ENCODE measurements at places on chromosomes 5 and 9.

- DNase-seq = no peak
Measured at GRCh38 chr5:128645581-128645980, 107.5 kb upstream of the FBN2 start.

GRCh38 chr9:76654051-76654461, 110.2 kb upstream of the PCA3 start:
- no peak for DNase-seq

DNA sequence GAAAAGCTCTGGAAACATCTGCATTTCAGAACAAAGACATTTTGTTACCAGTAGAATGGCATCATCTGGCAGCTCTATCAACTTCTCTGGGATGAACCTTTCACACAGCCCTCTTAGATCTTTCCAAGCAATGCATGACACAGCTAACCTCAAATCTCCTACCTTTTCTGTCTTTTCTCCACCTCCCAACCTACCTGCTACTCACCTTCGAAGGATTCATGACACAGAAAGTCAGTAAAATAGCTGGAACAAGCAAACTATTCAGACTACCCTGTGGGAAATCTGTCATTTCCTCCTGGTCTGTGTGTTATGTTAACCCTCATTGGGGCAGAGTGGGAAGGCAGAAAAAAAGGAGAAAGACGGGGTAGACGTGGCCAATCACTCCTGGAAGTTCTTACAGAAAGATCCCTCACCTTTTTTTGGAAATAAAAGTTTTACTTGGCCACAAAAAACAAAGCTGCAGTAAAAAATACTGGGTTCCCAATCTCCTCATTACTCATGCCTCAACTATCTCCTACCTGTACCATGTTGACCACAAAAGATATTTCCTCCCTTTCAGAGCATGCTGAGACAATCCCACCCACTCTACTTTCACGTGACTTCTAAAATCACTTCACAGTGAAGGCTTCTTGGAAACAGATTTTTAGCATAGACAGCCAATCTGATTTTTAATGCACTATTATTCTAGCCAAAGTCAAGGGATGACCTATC, 362.1 kb upstream of the RFX3 start:
- no peak for DNase-seq

GRCh38 chr9:98922721-98923435, 20.8 kb upstream of the COL15A1 start:
- DNase-seq = no peak

DNA sequence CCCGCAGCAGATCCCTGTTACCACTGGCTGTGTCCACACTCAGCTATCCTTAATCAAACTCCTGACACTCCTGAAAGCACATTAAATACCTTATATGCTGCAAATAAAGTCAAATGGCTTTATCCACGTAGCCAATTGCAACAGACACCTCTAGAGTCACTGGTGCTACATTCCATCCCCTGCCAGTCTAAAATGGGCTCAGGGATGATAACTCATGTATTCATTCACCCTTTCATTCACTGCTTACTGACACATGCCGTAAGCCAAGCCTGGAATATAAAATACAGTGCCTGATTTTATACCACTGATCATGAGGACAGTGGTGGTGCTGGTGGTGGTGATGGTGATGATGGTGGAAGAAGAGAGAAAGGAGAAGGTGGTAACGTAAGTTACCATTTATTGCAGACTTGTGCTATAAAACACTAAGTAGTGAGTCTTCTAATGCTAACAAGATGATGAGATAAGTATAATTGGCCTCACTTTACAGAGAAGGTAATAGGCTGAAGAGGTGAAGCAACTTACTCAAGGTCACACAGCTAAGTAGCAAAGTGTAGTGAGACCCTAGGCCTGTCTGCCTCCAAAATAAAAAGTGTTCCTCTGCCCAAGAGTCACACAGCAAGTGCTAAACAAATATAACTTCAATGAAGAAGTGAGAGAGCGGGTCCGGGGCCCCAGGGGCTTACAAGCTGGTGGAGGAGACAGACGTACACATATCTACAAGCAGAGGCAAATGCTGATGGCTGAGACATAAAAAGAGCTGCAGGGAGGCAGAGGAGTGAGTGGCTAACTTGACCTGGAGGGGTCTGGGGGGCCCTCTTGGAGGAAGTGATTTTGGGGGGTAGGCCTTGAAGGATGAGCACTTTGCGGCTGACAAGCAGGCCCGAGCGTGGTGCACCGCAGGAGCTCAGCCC, 1.2 kb downstream of the TTLL11 start:
- no peak for DNase-seq

- DNase-seq = no peak
Measured at GRCh38 chr5:78515670-78516069, 132.9 kb downstream of the LHFPL2 start.

GRCh38 chr9:70262948-70263347, 4.2 kb downstream of the SMC5 start:
- DNase-seq = no peak

- DNase-seq = no peak
Measured at GRCh38 chr9:33332011-33332410, 41.7 kb downstream of the NFX1 start.

DNA sequence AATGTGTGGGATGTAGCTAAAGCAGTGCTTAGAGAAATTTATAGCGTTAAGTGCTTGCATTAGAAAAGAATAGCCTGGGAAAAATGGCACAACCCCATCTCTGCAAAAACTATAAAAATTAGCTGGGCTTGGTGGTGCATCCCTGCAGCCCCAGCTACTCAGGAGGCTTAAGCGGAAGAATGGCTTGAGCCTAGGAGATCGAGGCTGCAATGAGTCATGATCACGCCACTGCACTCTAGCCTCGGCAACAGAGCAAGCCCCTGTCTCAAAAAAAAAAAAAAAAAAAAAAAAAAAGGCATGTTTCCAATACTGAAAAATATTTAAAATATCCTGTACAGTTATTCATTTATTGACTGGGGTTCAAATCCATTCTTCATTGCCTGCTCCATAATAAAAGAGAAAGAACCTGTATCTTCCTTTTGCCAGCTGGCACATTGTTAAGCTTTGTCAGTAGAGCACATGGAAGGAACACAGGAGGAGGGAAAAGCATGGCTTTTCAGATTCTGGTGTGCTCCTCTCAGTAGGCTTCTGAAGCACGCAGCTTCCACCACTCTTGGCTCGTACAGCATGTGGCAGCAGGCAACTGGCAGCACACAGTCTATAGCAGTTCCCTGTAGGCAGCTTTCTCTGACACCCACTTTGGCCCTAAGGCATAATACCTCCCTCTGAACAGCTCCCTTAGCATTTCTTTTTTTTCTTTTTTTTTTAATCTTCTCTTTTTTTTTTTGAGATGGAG, 73.5 kb downstream of the TRIM36 start:
- DNase-seq = no peak

GRCh38 chr5:120368923-120369715, 95.0 kb upstream of the PRR16 start:
- no peak for DNase-seq

GRCh38 chr5:8908055-8908683, 637.7 kb downstream of the SEMA5A start:
- no peak for DNase-seq

- no peak for DNase-seq
Measured at GRCh38 chr5:10620346-10620745, 56.5 kb downstream of the ANKRD33B start.

GRCh38 chr9:90460220-90460619, 182.4 kb downstream of the DIRAS2 start:
- no peak for DNase-seq

GRCh38 chr5:107799306-107799705, 128.6 kb upstream of the EFNA5 start:
- DNase-seq = no peak

GRCh38 chr5:113806904-113807303, 293.4 kb downstream of the YTHDC2 start:
- DNase-seq = no peak

DNA sequence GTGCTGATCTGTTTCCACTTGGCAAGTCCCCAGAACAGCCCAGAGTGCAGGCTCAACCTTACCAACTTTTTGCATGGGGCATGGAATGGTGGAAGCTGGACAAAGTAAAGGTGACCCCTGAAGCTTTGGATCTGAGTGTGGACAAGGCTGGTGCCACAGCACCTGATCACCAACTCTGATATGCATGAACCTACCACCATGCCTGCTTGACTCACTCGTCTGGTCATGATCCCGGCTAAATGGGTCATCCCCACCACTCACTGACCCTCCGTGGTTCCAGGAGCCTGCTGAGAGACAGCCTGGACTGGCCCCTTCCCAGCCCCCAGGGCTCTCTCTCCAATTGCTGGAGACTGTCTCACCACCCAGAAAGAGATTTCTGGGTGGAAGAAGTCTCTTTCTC, 14.4 kb upstream of the SLC22A4 start:
- no peak for DNase-seq

- DNase-seq = no peak
Measured at GRCh38 chr9:75712700-75713099, 177.8 kb upstream of the PCSK5 start.

GRCh38 chr5:87114631-87115030, 153.1 kb upstream of the RASA1 start:
- no peak for DNase-seq

DNA sequence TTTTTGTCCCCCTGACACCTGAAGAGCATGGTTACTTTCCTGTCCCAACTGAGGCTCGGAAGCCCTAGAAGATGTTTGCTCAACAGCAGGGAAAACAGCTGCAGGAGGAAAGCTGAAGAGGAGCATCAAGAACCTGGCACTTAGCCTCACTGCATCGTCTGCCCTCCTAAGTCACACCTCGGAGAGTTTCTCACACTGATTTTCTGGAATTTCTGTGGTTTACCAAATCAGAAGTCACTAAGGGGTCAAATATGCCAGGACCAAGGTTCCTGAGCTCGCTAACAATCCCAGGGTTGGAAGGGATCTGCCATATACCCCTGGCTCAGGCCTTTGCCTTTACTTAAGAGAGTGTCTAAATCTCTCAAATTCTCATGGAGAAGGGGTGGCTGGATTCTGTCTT, 5.3 kb downstream of the IL12B start:
- no peak for DNase-seq

GRCh38 chr5:107285772-107286171, 385.0 kb downstream of the EFNA5 start:
- no peak for DNase-seq

GRCh38 chr9:130681769-130682420, 11.7 kb upstream of the EXOSC2 start:
- DNase-seq = no peak

GRCh38 chr9:20477940-20478620, 144.2 kb downstream of the MLLT3 start:
- no peak for DNase-seq

- no peak for DNase-seq
Measured at GRCh38 chr9:34644766-34645314, 1.6 kb upstream of the GALT start.

GRCh38 chr9:121767171-121767769, 115.8 kb downstream of the DAB2IP start:
- DNase-seq = no peak

DNA sequence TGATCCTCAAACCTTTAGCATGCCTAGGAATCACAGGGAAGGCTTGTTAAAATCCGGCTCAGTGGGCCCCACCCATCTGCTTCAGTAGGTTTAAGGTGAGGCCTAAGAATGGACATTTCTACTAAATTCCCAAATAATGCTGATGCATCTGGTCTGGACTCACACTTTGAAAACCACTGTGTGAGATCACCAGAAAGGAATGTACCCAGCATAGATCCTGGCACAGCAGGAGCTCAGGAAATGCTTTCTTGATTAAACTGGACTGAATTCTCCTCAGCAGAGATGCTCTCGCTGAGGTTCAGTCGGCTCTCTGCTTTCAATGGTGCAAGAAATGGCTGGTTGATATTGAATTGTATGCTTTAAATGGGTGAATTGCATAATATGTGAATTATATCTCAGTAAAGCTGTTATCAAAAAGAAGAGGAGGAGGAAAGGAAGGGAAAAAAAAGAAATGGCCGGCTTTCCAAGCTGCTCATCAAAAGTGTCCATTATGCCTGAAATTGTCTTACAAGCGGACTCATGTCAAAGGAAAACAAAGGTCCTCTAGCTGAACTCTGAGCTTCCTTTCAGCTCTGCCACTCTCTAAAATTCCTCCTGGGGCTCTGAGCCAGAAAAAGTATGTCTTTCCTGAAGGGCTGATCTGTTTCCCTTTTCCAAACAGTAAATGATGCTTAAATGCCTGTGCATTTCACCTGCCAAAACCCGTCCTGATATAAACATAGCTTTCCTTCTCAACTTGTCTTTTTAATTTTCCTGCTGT, 77.6 kb upstream of the SAP30L start:
- no peak for DNase-seq

GRCh38 chr9:14936491-14936890, 26.3 kb upstream of the FREM1 start:
- DNase-seq = no peak

DNA sequence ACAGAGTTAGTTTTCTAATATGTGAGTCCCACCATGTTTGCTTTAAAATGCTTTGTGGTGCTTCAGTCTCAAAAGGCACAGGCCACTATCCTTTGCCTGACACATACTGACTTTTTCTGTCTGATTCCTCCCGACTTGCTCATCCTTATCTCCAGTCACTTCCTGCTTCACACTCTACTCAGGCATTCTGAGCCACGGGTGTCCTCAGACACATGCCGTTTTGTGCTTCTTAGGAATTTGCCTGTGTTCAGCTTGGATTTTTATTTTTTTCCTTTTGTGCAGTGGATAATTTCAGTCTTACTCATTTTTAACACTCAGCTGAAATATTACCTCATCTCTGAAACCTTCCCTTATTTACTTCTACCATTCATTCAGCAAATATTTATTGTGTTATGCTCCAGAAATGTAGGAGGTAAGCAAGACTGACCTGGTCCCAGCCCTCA, 54.1 kb downstream of the MAN2A1 start:
- DNase-seq = no peak

DNA sequence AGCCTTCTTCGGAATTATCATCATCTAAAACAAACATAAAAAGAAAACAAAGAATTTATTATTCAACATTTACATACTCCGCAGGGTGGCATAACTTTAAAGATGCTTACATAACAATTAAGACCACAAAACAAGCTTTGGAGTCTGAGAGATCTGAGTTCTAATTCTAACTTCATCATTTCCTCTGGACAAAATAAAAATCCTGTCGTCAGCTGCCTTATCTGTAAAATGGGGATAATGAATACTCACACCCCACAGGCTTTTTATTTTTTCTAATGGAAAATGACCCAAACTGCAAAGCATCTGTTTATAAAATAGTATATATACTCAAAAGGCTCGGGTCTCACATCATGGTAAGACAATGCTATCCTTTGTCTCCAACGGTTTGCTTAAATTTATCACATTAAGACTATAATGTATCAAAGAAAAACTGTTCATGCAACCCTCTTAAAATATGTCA, 4.3 kb downstream of the ARRDC3 start:
- DNase-seq = no peak

DNA sequence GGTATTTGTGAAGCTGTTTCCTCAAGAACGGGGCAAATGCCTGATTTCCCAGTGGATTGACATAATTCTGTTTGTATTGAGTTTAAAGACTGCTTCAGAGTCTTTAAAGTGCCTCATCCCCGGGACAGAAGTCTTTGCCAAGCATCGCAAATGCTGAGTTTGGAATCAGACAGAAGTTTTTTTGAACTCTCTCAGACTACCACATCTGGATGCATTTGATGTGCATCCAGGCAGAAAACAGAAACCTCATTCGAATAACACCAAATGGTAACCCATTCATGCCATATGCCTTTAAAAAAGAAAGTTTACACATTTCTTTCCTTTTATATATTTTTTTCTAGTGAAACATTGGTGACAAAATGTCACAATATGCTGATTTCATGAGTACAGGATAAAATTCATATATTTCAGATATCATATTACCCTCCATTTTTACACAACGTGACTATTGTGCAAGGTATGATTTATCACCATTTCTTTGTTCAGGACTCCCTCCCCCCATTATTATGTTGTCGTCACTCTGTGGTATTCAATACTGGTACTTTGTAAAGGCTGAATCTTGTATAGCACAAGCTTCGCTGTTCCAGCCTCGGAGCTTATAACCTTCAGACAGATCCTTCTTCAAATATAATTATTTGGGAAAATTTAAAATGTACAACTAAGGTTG, 91.1 kb downstream of the ZNF608 start:
- peak; percentile 77 for DNase-seq
